ENCODE measurements at places on chromosomes 2 and 18.

DNA sequence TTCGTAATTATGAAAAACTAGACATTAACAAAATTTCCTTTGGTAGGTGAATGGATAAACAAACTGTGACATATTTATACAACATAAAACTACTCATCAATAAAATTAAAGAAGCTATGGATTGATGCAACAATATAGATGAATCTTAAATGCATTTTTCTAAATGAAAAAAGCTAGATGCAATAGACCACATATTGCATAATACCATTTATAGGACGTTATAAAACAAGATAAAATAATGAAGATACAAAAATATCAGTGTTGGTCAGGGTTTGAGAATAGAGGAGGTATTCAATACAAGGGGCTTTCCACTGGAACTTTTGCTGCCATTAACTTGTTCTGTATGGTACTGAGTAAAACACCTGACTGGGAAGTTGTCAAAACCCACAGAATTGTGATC, 314.4 kb downstream of the GRB14 start:
- DNase-seq = no peak

GRCh38 chr2:13533524-13533922, 816.8 kb downstream of the TRIB2 start:
- DNase-seq = no peak

DNA sequence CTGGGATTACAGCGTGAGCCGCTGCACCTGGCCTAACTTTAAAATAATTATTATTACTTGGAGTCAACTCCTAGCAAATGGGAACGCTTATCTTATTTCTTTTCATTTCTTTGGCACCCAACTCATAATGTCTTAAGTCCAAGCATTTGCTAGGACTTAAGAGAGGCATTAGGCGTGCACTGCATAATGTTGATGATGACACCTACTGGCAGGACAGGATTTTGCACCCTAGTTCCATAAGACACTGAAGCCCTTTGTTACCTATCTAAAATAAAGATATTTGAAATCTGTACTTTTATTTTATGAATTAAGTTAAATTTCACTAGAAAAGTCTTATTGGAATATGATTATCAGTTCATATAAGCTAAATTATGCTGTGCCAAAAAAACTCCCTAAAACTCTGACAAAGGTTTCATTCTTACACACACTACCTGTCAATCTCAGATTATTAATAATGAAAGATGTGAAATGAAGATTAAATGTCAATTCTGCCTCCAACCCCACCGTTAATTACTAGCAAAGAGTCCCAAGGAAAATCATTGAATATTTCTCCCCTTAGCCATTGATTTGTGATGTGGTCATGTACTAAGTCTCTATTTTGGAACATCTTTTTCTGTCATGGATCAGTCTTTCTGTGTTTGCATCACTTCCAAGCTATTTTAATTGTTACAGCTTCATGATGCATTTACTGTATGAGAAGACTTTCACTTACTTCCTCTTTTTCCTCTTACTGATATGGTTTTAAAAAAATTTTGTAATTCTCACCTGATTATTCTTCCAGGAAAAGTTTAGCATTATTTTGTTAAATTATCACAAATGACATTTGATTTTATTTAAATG, 12.7 kb upstream of the CDH2 start:
- no peak for DNase-seq

- DNase-seq = no peak
These were observed 652.0 kb downstream of the DCC start for GRCh38 chr18:52992041-52992440.

DNA sequence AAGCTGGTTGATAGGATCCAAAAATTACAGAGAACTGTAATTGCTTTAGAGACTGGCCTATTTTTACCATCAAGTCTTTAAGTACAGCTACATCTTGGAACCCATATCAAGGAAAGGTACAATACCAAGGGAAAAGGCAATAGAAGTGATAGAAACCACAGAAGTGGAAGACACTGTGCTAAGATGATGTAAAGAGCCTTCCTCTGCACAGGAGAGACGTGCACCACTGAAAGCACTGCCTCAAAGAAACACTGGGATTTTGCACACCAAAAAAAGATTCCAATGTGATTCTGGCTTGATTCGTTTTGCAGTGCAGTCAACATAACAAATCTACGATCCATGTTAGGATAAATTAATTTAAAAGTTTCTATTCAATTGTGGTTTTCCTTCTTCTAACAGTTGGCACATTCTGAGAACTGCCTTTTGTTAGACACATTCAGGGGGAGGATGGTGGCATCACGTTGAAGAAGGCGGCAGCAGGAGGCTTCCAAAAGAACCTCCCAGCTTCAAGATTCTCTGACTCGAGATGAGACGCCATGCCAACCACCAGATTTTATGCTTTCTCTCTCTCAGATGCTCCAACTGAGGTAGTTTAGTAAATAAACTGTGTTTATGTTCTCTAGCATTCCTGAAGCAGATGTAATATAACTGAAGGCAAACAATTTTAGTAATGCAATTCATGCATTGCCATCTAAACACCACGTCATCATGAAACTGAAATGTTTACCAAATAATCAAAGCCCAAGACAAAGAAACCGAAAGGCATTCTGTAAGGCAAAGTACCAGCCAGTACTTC, 102.9 kb downstream of the BCL2 start:
- DNase-seq = no peak

DNA sequence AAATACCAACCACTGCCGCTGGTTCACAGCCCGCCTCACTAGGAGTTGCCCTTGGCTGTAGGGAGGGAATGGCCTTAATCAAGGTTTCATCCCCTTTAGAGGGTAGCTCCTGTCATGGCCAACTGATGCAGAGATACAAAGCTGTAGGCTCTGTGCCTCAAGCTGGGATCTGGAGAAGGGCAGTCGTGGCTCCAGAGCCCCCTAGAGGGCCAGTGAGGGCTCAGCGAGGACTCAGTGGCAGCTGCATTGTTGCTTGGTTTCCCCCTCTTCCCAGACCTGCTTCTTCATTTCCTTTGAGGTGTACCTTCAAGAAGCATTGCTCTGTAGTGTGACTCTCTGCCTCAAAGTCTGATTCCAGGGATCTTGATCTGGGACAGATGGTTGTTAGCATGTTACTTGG, 302.1 kb downstream of the LPIN1 start:
- DNase-seq = no peak

GRCh38 chr2:138323382-138324067, 178.0 kb upstream of the SPOPL start:
- no peak for DNase-seq

- DNase-seq = peak; percentile 48
These were observed 21.7 kb downstream of the DDX18 start for GRCh38 chr2:117835990-117836760.

GRCh38 chr2:143279672-143280071, 150.5 kb downstream of the ARHGAP15 start:
- no peak for DNase-seq

GRCh38 chr18:58624011-58624410, 4.9 kb downstream of the ALPK2 start:
- DNase-seq = no peak

- no peak for DNase-seq
These were observed 69.0 kb downstream of the ST6GAL2 start for GRCh38 chr2:106816974-106817373.

GRCh38 chr18:23172591-23173380, 37.5 kb downstream of the CABLES1 start:
- DNase-seq = no peak

- DNase-seq = no peak
These were observed 6.6 kb downstream of the SH3RF3 start for GRCh38 chr2:109135359-109136197.

- DNase-seq = no peak
These were observed 90.1 kb downstream of the NFATC1 start for GRCh38 chr18:79485788-79486355.

DNA sequence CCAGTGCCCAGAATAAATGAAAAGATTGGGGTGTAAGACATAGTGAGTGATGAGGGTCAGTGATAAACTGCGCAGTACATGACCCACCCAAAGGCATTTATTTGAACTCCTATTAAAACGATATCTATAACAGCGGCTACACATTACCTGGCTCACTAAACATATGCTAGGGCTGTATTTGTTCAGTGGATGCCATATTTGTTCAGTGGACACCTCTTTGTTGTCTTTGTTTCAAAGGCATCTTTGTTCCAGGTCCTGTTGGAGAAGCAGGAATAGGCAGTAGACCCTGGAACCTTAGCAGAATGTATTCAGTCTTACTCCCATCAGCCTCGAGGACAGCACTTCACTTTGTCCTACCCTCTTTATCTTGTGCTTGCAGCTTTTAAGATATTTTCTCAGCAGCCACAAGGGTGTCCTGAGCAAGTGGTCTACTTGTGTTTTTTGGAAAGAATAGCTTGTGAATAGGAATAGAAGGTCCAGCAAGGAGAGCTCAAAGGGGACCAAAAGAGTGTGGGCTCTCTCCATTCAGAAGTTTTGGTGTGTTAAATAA, 650.8 kb upstream of the FANCL start:
- no peak for DNase-seq

GRCh38 chr2:19871836-19872235, 29.9 kb downstream of the TTC32 start:
- DNase-seq = no peak

GRCh38 chr18:65547046-65547445, 203.8 kb upstream of the CDH7 start:
- DNase-seq = no peak

- DNase-seq = no peak
These were observed 27.7 kb upstream of the FRZB start for GRCh38 chr2:182894174-182894573.

DNA sequence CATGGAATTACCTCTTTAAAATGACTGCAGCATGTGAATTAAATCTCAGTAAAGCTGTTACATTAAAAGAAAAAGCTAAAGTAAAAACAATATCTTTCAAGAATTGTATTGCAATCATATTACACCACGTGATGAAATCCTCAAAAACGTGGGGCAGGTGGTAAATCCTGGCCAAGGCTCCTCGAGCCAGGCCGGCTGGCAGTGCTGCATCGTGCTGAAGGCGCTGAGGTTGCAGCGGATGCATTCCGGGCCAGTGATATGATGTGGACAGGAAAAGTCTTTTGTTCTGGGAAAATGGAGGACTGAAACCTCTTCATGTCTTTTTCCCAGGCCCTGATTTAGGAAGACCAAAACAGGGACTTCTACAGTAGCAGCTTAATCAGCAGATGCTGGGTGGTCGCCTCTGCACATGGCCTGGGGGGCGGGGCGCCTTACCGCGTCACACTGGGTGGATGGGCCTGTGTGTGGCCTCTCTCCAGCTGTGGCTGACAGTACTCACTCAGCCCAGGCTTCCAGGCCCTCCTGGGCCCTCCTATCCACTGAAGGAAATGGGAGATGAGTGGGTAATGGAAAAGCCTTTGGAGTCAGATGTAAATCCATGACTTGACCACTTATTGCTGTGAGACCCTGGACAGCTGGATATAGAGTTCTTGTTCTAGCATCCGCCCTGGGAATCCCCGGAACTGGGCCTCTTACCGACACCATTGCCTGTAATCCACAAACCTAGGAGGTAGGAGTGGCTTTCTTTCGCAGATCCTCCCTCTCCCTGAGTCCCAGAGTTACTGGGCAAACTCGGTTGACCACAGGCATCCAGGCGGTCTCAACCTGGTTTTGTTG, 45.1 kb downstream of the PROC start:
- no peak for DNase-seq

- DNase-seq = no peak
These were observed 2.9 kb downstream of the DNPEP start for GRCh38 chr2:219384859-219385258.

GRCh38 chr2:32626639-32627221, 1.1 kb upstream of the TTC27 start:
- no peak for DNase-seq

DNA sequence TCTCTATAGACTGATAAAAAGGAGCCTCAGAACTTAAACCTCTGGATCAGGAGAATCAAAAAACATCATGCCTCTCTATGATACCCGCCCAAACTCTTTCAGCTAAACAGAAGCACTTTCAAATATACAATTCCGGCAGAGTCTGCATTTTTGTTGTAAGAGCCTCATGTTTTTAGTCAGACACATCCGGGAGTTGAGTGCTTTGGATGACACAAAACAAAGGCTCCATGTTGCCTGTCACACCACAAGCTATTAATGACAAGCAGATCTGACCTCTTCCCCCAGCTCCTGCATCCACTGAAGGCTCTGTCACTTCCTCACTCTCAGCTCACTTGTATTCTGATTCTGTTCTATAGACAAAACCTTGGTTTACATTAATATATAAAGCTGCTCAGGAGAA, 33.2 kb downstream of the SLC38A11 start:
- no peak for DNase-seq

GRCh38 chr18:27652480-27653121, 467.5 kb upstream of the CHST9 start:
- no peak for DNase-seq

- no peak for DNase-seq
These were observed 50.3 kb downstream of the MTERF4 start for GRCh38 chr2:241051578-241052487.

DNA sequence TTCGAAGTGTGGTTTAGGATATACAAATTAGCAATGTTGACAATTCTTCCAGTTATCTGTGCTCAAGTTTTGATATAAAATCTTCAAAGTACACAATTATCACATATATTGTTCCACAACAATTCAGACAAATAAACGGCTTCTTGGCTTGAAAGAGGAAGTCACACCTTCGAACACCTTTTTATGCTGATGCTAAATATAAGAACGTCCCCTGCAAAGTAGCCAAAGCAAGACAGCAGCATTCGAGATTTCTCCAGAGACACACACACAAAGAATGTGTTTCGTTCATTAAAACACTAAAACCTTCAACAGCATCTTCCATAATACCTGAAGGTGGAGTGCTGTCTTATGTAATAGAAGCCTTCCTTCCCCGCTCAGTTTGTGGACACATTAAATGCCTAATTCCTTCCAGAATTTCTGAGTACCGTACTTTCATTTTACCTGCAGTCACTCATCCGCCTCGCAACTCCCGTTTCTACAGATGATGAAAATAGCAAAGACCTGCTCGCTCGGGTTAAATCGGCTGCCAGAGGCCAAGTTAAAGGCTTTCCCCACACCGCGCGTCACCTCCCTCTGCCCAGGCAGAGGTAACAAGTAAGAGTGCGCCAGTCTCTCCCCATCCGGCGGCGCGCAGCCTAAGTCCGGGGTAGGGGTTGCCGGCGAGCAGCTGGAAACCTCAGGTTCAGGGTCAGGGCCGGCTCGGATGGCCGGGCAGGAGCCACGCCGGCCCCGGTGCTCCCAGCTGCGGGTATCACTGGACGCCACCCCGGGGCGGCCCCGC, 847 bp downstream of the SERPINE2 start:
- peak; percentile 35 for DNase-seq

All from stimulated activated CD8-positive, alpha-beta memory T cell treated with anti-CD3 and anti-CD28 coated beads, Interleukin-2, amount 100 ng/mL, for 48 hours (primary cell).